Stimulated activated CD4-positive, alpha-beta T cell treated with anti-CD3 and anti-CD28 coated beads, Interleukin-1b, Interleukin-23, amount 100 ng/mL, for 1 hour (primary cell): ENCODE measurements at places on chromosomes 6 and 20.

DNA sequence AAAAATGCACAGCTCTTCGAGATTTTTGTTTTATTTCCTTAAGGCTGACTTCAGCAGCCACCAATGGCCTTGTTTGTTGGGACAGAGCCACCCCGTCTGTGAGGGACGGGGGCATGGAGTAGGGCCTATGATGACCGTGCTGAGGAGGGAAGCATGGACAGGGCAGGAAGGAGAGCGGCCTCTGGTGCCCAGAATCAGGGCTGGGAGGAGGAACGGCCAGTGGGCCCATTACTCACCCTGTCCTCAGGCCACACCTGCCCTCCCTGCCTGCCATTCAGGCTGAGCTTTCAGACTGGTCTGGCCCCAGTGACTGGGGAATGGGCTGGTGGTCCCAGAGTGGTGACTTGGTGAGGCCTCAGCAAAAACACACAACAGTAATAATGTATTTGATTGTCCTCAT is 104.4 kb downstream of the SMOC2 start:
- no peak for DNase-seq

GRCh38 chr6:29447670-29448069 is 8.6 kb downstream of the OR10C1 start:
- DNase-seq, result no peak

GRCh38 chr6:16789329-16790038 is 28.2 kb upstream of the ATXN1 start:
- no peak for DNase-seq

DNA sequence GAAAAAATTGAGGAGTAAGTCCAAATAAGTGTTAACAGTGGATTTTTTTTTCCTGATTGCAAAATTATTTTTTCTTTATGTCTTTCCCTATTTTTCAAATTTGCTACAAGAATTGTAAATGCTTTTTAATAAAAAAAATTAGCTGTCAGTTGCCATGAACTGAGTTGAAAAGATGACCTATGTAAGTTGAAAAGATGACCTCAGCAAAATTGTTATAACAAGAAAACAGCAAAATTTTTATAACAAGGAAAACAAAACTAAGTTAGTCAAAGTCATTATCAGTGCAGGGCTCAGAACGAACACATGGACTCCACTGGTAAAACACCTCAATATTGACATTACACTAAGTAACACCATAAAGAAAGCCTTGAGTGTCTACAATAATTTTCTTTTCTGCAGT is 207.0 kb upstream of the HDDC2 start:
- DNase-seq, result no peak

DNA sequence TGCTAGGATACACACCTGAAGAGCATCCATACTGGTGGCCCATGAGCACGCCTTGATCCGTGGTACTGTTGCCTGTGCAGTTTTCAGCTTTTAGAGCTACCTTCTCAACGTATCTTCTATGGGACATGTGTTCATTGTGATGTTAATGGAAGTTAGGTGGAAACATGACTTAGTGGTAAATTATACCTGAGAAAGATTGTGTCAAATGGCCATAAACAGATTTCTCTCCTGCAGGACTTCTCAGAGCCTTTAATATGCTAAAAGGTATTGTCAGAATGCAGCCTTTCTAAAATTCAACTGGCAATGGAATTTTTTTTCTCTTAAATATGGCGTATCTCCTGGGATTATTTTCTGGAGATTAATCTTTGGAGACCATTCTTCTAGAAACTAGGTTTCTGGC is 148.5 kb downstream of the CDC5L start:
- no peak for DNase-seq

DNA sequence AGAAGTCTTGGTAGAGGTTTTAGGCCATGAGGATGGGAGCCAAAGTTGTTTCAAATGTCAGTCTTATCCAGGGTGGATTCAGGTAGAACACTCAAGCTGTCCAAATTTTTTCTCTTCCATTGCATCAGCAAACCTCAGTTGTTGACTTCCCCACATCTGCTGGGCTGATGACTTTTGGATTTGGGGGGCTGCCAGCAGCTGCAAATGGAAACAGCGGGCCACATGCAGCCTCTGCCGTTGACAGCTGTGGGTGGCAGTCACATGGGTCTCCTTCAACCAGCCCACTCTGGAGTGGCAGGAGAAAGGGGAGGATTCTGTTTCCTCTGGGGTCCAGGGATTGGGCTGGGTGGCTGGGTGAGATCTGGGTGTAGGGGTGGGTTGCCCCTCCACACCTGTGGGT is 5.8 kb upstream of the MLN start:
- no peak for DNase-seq
